Lower leg skin (tissue), 4 donors: ENCODE measurements at places on chromosomes 16 and 17.

GRCh38 chr16:82701442-82701955 lies 74.7 kb downstream of the CDH13 start:
- no peak for DNase-seq

DNA sequence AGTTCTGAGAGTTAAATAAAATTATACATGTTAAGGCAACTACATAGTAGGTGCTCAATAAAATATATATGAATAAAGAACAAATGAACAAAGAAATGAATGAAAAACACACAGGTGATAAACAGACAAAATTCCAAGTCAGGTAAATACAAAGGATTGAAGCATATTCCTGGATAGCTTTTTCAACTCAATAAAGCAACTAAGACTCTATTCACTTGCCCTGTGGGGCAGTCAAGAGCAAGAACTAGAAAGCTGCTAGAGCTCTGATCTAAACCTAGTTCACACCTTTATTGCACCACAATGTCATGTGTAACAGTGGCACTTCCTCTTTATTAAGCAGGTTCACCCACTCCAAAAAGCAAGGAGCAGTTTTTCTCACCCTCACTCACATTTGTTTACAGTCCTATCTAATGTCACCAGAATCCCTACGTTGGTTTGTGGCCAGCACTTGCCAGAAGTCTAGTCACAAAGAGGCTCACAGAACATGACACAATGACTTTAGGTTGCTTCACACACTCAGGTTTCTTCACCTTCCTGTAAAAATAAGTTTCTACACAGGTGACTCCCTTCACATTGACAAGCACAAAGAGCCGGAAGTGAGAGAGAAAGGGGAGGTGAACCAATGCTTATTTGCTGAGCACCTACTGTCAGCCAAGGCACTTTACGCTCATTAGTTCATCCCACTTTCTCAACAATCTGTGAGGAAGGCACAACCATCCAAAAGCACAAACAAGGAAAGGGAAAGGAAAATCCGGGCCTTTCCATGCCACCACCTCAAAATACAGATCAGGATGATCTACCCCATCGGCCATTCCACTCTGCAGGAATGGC lies 70.8 kb downstream of the XPO6 start:
- DNase-seq, result no peak

DNA sequence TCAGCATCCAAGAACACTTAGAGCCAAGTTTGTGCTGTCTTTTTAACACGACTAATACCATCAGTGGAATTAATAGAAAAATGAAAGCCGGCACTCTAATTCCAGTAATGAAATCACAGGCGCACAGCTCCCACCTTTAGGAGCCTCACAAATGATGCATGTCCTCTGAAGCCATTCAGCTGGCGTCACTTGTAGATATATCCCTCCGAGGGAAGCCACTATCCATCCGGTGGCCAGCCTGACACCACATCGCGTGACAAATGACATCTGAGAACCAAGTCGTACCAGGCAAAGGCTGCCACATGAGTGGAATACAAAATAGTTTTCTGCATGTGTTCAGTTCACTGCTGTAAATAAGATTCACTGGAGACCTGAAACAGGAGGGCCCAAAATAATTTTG lies 205.6 kb downstream of the GRIN2A start:
- DNase-seq, result no peak

GRCh38 chr17:76384987-76385891 lies 830 bp downstream of the SPHK1 start:
- DNase-seq, result peak; percentile 93

DNA sequence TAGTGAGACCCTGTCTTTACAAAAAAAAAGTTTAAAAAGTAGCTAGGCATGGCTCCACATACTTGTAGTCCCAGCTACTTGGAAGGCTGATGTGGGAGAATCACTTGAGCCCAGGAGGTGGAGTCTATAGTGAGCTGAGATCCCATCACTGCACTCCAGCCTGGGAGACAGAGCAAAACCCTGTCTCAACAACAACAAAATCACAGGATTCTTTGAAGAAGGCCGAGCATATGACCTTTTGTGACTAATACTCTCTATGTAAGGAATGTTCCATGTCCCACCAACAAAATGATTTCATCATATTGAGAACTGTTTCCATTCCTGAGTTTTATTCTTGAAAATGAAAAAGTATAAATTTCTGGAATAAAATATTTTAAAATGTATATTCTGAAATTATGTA lies 58.9 kb upstream of the EFCAB3 start:
- DNase-seq, result no peak

DNA sequence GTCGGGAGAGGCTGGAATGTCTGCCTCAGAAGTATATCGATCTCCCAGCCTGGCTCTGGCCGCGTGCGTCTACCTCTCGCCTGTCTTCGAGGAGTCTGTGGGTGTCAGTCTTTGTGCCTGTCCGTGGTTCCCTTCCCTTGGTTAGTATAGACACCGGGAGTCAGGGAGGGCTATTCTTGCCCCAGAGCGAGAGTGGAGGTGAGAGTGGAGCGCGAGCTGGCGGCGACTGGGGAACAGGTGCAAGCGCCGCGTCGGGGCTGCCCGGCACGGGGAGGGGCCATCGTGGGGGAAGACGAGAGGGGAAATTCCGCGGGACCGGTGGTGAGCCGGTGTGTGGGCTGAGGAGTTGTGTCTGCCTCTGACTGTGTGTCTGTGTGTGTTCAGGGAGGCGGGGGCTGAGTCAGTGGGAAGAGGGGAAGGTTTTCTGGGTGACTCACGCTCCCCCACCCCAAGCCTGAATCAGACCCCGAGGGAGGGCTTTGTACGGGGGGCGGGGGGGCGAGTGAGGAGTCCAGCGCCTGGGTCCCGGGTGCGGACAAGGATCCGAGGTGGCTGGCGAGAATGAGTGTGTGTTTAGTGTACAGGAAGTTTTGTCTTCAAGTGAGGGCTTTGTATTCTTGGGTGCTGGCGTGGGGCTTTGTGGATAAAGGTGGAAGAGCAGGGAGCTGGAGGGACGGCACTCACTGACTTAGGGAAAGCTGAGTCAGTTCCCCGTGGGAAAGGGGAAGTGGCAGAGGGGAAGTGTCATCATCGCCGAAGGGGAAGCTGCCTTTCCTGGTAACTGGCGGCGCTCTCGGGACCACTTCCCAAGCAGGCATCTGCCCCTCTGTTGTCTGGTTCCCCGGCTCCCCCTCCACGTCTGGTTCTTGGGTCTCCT lies 8.6 kb downstream of the KDM6B start:
- peak; percentile 96 for DNase-seq

- no peak for DNase-seq
These were observed 45.6 kb upstream of the LCMT1 start for GRCh38 chr16:25065899-25066298.

DNA sequence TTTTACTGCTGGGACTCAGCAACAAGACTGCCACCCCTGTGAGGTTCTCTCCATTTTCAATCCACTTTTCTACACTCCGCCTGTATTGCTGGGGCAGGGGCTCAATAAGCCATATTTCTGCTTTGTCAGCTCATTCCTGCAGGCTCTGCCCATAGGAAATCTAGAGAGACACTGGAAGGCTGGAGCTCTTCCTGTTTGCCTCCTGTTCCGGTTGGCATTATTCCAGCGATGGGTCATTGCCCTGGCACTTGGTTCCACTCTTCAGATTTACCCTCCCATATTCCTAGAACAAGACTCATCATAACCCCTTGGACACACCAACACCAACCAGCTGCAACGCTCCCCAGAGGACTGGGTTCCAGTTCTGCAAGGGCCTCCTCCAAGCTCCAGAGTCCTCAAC lies 210.4 kb downstream of the CA10 start:
- no peak for DNase-seq

- DNase-seq, result no peak
These were observed 372.5 kb upstream of the CDH8 start for GRCh38 chr16:62408760-62409159.

GRCh38 chr17:31842195-31843069 lies 16.6 kb downstream of the COPRS start:
- peak; percentile 37 for DNase-seq

- DNase-seq, result no peak
These were observed 30.3 kb downstream of the PIK3R5 start for GRCh38 chr17:8935191-8935590.

DNA sequence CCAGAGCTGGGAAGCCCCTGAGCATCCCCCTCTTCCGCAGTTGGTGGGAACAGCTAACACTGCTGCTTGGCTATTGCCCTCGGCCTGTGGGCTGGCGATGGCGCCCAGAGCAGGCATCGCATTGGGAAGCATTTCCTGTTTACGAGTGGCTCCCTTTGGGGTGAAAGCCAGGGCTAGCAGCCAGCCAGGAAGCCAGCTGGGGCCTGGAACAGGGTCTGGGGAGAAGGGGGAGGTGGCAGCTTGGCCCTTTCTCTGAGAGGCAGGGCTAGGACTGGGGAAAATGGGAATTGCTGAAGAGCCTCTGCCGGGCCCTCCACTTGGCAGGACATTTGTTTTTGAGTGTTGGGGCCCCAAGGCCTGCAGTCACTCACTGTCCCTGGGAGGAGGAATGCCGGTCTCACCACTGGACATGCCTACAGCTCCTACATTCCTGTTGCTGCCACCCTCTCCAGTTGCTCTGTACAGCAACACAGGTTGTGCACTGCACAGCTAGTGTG lies 2.4 kb upstream of the MTSS2 start:
- DNase-seq, result no peak

- DNase-seq, result no peak
These were observed 35.7 kb downstream of the GSE1 start for GRCh38 chr16:85648805-85649204.

DNA sequence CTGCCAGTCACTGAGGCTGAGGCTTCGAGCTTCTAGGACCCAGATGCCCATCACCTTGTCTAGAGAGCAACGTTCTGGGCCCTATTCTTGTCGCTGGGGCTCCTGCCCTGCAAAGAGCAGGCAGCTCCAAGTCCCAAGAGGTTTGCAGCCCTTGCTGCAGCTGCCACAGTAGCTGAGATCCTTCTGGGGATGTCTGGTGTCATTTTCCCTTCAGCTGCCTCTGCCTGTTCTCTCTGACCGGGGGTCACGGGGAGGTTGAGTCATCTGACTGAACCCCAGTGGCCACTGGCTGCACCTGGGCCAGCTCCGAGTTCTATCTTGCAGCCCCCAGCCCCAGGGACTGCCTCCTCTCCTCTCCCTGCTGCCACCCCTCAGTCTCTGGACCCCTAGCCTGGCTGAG lies 4.9 kb downstream of the WSCD1 start:
- DNase-seq, result no peak

DNA sequence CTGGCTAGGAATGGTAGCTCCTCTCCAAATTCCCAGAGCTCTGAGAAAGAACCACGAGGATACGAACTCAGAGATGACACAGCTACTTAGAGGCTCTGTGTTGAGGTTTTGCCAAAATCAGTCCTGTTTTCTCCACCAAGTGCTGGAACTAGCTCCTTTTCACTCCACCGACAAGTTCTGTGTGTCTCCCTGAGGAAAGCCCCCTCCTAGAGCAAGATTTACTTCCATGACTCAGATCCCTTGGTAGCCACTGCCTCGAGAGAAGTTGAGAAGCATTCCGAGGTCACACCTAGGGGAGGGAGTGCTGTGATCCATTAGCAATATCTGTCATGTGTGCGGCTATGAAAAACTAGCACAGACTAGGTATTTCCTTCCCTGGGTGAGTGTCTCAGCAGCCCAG lies 30.6 kb downstream of the IL21R start:
- DNase-seq, result peak; percentile 2

- DNase-seq, result no peak
These were observed 13.6 kb downstream of the SMG6 start for GRCh38 chr17:2289878-2290478.

GRCh38 chr16:4309833-4310266 lies 6.0 kb upstream of the GLIS2 start:
- DNase-seq, result peak; percentile 91

DNA sequence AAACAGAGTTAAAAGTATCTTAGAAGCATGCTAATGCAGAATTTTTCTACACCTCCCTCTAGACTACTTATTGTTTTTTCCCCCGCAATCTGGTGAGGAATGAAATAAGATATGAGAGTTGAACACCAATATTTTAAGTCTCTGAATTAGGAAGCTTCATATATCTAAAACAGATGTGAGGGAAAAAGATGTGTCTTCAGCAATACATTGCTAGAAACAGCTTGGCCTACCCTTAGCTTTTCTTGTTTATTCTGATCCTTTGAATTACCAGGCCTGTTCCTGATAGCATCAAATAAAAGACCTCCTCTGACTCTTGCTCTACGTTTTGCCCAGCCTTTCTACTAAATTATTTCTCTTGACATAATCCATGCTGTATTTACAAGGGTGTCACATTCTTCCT lies 221.8 kb downstream of the CDH11 start:
- no peak for DNase-seq

DNA sequence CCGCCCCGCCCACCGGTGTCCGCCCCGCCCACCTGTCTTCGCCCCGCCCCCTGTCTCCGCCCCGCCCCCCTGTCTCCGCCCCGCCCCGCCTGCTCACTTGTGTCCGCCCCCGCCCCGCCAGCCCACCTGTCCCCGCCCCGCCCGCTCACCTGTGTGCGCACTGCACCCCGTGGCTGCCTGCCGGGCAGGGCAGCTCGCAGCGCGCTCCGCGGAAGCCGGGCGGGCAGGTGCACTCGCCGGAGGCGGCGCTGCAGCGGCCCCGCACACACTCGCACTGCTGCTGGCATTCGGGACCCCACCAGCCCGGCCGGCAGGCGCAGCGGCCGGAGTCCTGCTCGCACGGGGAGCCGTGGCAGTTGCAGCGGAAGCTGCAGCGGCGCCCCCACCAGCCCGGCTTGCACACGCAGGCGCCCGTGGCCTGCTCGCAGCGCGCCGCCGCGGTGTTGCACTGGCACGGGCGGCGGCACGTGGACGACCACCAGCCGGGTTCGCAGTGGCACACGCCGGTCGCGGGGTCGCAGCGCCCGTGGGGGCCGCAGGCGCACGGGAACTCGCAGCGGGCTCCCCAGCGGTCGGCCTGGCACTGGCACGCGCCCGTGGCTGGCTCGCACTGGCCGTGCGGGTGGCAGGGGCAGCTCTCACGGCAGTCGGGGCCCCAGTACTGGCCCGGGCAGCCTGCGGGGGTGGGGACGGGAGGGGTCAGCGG lies 2.1 kb downstream of the SCARF1 start:
- no peak for DNase-seq

GRCh38 chr17:75308732-75309629 lies 19.7 kb upstream of the SLC25A19 start:
- DNase-seq, result no peak

- no peak for DNase-seq
These were observed 503 bp downstream of the C16orf54 start for GRCh38 chr16:29745121-29745852.

GRCh38 chr16:20859229-20859628 lies 40.9 kb downstream of the DCUN1D3 start:
- no peak for DNase-seq

DNA sequence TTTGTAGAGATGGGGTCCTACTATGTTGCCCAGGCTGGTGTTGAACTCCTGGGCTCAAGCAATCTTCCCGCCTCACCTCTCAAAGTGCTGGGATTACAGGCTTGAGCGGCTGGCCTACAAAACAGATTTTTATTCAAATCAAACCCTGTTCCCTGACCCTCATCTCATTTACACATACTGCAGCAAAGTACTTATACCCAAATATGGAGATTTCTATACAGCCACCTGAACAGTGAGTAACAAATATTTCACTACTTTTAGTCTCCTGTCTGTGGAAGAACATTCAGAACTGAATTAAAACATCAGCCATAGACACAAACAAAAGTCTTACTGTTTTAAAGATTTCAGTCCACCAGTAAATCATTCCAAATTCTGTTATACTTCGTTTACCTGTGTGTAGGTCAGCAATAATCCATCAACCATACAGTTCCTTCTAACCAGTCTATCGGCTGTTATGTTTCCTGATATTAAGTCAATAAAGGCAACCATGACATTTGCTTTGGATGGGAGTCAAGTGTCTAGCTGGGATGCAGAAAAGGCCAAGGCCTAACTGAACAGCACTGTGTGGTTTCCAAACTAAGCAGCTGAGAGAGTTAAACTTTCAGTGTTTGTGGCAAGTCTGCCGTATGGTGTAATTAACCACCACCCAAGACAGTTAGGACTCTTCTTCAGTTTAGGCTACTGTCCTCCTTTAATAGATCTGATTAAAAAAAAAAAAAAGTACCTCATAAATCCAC lies 22.3 kb downstream of the ERN1 start:
- DNase-seq, result no peak
